ENCODE measurements at places on chromosomes 13 and 19.
A peak's percentile ranks its signal among the peaks of the same experiment; 100 is the strongest.

DNA sequence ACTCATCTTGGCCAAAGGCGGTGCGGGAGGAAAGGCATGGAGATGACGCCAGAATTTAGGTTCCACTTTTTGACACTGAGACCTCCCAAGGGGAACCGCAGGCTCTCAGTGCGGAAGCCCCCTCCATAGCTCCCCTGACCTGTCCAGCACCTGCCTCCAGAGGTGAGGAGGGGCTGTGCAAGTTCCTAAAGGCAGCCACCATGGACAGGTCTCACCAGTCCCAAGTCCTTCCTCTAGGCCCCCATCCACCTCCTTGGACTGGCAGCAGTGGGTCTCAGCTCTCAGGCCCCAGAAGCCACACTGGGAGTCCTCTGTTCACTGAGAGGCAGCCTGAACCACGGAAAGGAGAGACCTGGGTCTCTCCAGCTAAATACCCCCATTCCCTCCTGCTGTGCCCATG, 31.6 kb upstream of the TSHZ3 start:
- DNase-seq = no peak

GRCh38 chr13:52421216-52421615, 15.2 kb upstream of the THSD1 start:
- no peak for DNase-seq

DNA sequence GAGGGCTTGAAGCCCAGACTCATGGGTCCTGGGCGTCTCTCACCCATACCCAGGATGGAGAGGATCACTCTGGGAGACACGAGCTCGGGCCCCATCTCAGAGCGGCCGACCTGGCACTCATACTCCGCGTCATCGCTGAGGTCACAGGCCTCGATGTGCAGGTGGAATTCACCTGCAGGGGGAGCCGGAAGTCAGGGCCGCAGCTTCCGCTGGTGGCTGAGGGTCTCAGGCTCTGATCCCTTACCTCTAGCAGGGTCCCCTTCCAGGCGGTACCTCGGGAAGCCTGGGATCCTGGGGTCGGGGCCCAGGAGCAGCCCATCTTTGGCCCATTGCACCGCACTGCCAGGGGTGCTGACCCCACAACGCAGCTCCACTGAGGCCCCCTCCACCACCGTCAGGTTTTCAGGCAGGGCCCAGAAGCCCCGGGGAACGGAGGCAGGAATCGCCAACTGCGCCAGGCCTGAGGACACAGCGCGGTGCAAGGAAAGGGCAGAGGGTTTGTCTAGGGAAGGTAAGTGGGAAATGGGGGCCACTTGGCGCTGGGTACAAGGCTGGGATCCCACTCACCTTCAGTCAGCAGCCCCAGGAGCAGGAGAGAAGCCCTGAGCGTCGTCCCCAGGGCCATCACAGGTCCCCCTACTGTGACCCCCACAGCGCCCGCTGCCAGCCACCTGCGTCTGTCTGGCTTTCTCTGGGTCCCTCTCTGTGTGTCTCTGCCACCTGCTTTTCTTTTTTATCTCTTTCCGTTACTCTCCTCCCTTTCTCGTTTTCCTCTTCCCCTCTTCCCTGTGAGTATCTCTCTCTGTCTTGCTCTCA, 883 bp downstream of the NPHS1 start:
- no peak for DNase-seq

DNA sequence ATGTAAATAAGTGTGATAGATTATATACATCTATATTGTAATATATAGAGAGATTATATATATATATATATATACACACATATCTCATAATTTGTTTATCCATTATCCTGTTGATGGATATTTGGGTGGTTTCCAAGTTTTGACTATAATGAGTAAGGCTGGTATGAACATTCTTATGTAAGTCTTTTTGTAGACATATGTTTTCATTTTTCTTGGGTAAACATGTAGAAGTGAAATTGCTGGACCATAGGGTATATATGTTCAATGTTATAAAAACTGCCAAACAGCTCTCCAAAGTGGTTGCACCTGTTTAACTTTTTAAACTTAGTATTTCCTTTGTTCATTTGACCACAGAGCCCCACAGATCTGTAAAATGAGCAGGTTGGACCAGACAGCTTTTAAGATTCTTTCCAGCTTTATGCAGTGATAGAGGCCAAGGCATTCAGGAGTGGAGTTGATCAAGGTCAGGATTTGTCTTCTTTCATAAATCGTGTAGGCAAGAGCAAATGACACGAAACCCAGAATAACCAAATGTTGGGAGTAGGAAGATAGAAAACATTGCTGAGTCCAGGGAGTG, 21.7 kb upstream of the KATNAL1 start:
- no peak for DNase-seq

GRCh38 chr13:113139577-113139976, 17.0 kb downstream of the F10 start:
- DNase-seq = no peak

DNA sequence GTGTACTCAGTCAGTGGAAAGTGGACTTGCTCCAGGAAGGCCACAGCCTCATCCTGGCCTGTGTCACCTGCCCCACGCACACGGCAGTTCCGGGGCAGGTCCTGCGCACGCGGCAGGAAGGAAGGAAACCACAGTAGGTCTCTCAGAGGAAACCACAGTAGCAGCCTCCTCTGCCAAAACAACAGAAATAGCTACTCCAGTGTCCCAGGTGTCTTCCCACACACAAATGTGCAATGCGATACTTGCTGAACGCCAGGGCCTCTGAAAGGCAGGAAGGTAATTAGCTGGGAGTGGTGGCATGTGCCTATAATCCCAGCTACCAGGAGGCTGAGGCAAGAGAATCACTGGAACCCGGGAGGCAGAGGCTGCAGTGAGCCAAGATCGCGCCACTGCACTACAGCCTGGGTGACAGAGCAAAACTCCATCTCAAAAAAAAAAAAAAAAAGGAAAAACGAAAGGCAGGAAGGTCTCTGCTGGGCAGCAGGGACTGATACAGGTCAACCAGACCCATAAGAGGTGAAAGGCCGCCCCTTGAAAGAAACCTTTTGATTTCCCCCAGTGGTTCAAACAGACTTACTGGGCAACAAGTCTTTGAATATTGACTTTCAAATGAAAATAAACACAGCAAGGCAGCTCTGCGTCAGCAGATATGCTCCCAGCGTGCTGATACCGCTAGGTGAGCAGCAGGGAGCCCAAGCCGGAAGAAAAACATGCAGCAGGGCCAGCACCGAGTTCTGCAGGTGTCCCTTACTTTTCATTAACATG, 49.5 kb downstream of the CRYL1 start:
- DNase-seq = peak; percentile 70

GRCh38 chr13:85698256-85698655, 101.0 kb downstream of the SLITRK6 start:
- no peak for DNase-seq

- DNase-seq = no peak
These were observed 2.2 kb upstream of the EPS15L1 start for GRCh38 chr19:16473875-16474392.

DNA sequence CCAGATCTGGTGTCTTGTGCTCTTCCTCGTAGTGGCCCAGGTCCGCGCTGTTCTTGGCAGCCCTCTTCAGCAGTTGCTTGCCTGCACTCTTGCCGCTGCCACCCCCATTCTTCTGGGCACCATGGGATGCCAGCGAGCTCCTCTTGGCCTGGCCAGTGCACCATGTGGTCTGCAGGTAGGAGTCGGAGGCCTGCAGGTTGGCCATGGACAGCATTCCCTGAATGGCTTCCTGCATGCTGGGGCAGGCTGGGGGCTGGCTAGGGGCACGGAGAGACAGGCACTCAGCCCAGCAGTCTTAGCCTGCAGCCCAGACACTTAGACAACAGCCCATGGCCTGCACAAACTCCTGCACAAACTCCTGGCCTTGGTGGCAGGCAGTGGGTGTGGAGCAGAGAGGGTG, 234.9 kb downstream of the TUBA3C start:
- no peak for DNase-seq
